NCI-H1105 treated with DMSO at 0.1 percent for 48 hours (cell line): ENCODE measurements at places on chromosomes 13 and 19.

DNA sequence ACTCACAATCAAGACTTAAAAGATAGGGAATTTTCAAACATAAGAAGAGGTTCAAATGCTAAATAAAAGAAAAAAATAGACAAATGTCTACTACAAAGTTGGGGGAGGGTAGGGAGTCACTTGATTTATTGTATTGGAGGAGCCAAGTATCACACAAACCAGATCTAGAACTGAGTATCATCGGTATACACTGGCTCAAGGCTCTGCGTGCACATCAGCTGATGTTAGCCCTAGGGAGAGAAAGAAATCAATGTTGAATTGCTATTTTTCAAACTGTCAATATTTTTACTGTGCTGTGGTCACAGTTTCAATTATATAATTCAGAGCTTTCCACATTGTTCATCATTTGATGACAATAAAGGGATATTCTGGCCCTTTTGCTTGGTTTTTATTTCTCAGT lies 54.9 kb upstream of the RXFP2 start:
- DNase-seq = no peak

DNA sequence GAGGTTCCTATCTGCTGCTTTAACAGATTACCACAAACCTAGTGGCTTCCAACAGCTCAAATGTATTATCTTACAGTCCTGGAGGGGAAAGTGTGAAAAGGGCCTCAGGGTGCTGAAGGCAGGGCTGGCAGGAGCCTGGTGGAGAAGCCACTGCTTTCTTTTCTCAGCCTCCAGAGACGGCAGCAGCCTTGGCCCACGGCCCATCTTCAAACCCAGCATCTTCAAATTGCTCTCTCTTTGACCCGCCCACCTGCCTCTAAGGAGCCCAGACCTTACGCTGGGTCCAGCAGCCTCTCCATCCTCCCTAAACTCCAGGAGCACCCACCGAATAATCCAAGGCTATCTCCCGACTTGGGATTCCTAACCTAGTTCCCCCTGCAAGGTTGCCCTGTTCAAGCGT lies 35.6 kb downstream of the C13orf46 start:
- DNase-seq = no peak

- no peak for DNase-seq
Measured at GRCh38 chr19:11435833-11436313, 438 bp downstream of the PRKCSH start.

DNA sequence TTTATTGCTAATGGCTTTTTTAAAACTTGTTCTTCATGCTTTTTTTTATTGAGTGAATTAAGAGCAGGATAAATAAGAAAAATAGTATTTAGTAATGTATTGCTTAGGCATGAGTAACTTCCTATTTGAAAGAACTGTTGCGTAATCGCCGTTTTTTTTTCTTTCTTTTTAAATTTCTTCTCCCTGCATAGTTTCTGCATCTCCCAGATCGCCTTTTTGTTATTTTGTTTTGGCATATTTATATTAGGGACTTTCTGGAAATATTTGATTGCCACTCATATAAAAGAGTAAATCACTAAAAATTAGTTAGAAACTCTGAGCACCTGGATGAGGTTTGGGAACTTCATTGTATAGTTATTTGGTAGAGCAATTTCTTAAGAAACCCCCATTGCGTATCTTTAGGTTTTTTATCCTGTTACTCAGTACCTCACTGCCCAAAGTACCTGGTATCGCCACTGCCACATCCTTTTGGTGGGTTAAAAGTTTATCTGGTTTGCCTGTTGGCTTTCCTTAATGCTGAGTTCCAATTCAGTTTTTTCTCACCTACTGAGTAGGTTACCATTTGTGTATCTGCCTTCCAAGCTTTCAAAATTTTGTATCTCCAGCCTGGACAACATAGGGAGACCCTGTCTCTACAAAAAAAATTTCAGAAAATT lies 36.2 kb upstream of the LPAR6 start:
- DNase-seq = no peak

DNA sequence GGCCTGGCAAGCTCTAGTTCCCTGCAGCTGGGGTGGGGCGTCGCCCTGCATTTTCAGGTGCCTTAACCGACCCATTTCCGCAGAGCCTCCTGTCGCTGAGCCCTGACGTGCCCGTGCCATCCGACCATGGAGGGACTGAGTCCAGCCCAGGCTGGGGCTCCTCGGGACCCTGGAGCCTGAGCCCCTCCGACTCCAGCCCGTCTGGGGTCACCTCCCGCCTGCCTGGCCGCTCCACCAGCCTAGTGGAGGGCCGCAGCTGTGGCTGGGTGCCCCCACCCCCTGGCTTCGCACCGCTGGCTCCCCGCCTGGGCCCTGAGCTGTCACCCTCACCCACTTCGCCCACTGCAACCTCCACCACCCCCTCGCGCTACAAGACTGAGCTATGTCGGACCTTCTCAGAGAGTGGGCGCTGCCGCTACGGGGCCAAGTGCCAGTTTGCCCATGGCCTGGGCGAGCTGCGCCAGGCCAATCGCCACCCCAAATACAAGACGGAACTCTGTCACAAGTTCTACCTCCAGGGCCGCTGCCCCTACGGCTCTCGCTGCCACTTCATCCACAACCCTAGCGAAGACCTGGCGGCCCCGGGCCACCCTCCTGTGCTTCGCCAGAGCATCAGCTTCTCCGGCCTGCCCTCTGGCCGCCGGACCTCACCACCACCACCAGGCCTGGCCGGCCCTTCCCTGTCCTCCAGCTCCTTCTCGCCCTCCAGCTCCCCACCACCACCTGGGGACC lies 1.2 kb downstream of the ZFP36 start:
- no peak for DNase-seq

DNA sequence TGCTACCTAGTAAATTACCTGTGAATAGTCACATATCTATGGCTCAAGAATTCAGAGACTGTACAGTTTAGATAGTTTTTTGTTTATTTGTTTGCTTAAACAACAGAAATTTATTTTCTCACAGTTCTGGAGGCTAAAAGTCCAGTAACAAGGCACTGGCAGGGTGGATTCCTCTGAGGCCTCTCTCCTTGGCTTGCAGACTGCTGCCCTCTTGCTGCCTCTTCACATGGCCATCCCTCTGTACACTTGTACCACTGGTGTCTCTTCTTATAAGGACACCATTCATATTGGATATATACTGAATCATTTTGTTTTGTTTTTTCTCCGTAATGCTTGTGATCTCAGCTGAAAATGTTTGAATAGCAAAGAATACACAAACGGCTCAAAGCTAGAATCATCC lies 56.4 kb upstream of the MIR17HG start:
- no peak for DNase-seq

GRCh38 chr13:40622761-40623160 lies 43.7 kb downstream of the FOXO1 start:
- no peak for DNase-seq

DNA sequence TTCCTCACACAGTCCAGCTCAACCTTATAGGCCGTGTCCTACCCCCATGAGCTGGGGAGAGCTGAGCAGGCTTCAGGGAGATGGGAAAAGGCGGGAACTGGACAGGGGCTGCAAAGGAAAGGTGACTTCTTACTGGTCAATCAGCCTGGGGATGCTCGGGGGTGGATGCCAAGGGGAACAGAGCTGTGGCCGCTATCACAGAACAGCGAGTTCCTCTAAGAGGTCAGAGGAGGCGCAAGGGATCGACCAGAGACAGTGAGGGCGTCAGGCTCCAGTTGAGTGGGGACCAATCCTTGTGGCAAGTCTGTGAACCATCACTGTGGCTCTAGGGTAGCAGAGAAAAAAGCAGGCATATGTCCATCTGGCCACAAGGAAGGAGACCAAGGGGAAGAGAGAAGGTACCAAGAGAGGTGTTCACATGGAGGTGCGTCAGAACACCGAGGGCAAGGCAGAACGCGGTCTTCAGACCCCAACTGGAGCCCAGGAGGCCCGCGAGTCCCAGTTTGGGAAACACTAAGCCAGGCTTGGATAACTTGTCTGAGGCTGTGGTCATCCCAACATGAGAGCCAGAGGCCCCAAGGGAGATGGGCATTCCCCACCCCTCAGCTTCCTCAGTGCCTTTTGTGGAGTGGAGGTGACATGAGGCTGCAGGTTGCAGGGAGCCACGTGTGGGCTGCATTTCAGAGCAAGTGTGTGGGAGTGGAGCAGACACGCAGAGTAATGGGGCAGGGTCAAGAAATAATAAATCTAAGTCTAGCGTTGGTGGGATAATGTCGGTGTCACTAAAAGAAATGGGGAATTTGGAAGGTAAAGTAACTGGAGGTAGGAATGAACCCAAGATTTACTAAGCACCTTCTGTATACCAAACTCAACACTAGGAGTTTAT lies 3.9 kb downstream of the F10 start:
- no peak for DNase-seq

DNA sequence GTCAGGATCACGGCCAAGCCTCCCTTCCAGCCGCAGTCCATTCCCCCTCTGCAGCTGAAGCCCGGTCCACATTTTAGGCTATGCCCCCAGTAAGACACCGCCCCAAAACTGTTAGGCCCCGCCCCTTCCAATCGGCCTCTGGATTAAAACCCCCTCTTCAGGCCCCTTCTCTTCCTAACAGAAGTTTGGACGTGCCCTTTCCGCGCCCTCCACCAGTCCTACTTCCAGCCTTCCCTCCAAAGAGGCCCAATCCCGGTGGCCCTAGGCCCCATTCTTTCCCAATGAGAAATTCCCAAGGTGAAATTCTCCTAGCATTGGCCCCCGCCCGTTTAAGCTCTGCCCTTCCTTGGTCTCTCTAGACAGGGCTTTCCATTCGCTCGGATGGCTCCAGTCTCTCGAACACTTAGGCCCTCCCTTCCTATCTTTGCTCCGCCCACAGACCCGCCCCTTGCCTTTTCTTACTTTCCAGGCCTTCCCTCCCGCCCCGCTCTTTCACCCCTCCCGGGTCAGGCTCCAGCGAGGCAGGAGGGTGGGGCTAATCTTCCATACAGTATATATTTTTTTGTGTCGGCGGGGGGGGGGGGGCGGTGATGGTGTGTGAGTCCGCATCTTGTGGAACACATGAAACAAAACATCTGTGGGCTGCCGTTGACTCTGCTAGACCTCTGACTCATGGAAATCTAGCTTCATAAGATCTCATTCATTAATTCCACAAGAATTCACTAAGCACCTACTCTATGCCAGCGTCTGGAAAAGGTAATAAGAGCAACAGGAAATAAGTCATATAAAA lies 13.6 kb downstream of the LTBP4 start:
- peak; percentile 69 for DNase-seq

DNA sequence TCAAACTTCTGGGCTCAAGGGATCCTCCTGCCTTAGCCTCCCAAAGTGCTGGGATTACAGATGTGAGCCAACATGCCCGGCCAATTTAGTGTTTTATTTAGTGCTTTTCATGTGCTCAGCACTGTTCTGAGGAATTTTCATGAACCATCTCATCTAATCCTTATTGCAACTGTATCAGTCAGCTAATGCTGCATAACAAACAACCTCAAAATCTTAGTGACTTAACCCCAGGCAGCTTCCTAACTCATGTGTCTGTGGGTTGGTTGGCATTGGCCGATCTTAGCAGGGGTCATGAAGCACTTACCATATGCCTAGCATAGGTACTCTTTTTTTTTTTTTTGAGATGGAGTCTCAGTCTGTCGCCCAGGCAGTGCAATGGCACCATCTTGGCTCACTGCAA lies 6.2 kb upstream of the SDHAF1 start:
- no peak for DNase-seq

GRCh38 chr19:28847468-28847867 lies 365.5 kb downstream of the UQCRFS1 start:
- DNase-seq = no peak

GRCh38 chr19:51644636-51645271 lies 1.9 kb downstream of the SIGLEC14 start:
- no peak for DNase-seq

- DNase-seq = peak; percentile 41
Measured at GRCh38 chr13:20960663-20961309, 58.2 kb upstream of the XPO4 start.

DNA sequence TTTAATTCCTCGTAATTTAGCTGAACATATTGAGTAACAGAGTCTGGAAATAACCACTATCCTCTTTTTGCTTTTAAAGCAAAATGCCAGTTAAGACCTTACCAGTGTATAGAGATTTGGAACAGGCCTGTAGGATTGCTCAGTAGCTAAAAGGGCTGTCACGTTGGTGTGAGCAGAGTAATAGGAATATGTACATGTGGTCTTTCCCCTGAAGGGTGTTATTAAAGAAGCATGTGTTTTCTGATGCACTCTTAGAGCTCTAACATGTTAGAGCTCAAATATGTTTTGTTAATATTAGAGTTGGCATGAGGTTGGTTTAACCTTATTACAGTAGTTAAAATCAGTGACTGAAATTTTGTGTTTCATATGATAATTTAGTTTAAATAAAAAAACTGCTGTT lies 172.9 kb downstream of the PDS5B start:
- DNase-seq = no peak

GRCh38 chr19:40191836-40192646 lies 815 bp downstream of the MAP3K10 start:
- DNase-seq = no peak

- no peak for DNase-seq
Measured at GRCh38 chr13:67651908-67652465, 421.9 kb upstream of the PCDH9 start.

DNA sequence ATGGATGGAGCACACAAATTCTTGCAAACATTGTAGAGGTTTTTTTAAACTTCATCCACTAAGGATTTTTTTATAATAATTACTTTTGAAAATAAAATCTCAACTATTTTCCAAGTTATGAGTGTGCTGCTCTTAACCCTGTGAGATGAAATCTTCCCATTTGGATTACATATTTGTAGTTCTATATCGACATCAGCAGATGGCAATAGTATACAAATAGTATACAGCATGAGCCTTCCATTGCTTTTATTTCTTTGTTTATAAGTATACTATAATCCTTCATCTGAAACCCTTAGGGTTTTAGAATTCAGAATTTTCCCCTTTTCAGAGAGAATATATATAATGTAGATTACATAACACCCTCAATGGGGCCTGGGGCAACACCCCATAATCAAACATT lies 70.5 kb downstream of the GJA3 start:
- no peak for DNase-seq

- DNase-seq = no peak
Measured at GRCh38 chr13:62305756-62306155, 890.1 kb upstream of the PCDH20 start.

- no peak for DNase-seq
Measured at GRCh38 chr13:110813646-110814624, 100.4 kb downstream of the ING1 start.

GRCh38 chr19:29952646-29953045 lies 10.6 kb downstream of the URI1 start:
- DNase-seq = no peak

- no peak for DNase-seq
Measured at GRCh38 chr13:28497143-28497876, 2.4 kb upstream of the FLT1 start.

DNA sequence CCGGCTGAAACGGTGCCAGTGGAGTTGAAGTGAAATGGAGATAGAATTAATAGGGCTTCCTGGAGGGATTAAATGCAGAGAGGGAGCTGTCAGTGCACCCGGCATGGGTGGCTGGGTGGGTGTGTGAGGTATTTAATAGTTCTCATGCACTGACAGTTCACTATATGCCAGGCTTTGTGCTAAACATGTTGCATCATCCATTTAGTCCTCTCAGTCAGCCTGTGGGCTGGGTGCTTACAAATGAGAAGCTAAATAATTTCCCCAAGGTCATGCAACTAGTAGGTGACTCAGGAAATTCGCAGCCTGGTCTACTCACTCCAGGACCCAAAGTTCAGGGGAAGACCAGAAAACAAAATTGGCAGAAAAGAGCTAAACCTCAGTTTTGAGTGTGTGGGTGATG lies 63.5 kb upstream of the SPATA13 start:
- no peak for DNase-seq
